RWPE1 (cell line): ENCODE measurements at places on chromosomes 5 and 9.

DNA sequence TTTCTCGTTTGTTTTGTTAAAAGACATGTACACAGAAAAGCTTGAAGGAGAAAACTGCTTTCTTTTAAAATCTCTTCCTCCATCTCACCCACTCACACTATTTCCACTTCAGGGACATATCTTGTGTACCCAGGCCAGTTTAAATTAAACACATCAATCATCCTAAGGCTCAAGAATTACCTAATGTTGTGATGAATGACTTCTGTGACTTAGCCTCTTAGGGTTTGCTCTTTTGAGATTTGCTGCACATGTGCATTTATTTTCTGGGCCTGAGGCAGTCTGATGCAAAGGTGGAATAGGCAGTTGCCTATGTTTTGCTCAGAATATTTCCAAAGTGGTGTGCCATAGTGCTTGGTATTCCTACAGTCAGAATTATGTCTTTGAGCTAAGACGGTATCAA, 439.9 kb upstream of the CHD1 start:
- no peak for DNase-seq

DNA sequence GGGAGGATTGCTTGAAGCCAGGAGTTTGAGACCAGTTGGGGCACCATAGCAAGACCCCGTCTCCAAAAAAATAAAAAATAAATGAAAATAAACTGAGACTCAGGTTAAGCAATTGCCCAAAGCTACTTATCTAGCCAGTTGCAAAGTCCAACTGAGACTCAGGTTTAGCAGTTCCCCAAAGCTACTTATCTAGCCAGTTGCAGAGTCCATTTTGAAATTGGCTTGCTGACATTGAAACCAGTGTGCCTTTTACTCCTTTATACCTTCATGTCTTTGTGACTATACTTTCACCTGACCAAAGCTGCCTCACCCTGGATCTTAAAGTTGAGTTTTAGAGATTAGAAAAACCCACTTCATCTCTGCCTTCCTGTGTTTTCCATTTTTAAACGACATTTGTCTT, 66.5 kb downstream of the GALNT10 start:
- no peak for DNase-seq

DNA sequence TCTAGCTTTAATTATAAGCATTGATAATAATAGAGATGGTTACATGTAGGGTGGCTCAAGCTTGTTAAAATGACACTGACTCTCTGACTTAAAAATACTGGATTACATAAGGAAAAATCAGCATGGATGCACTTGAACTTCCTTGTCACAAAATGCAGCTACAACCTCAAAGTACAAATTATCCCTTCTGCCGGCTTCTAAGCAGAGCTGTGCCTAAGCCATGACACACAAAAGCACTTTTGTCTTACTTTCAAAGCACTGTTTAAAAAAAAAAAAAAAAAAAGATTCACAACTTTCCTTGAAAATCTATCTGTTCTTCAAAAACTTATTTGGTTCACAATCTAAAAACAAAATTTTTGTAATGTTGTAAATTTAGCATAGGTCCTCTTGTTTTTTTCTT, 36.4 kb upstream of the ZFAND5 start:
- no peak for DNase-seq

GRCh38 chr5:111584651-111585050, 72.3 kb upstream of the STARD4 start:
- DNase-seq: peak; percentile 61

DNA sequence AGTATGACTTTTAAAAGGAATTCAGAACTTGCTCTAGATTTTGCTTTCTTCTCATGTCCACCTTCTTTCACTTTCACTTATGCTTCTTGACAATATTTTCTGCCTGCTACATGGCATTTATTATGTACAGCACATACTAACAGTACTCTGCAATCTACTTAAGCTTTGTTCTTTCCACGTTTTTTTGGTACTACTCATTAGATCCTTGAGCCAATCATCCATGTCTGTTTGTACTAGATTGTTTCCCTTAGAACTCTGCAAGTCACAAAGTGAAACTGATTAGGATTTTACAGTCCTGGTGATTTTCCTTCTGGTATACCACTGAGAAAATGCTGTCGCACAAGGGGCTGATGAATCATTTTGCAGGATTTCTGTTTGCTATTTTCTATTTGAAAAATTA, 78.3 kb downstream of the PARP8 start:
- no peak for DNase-seq

DNA sequence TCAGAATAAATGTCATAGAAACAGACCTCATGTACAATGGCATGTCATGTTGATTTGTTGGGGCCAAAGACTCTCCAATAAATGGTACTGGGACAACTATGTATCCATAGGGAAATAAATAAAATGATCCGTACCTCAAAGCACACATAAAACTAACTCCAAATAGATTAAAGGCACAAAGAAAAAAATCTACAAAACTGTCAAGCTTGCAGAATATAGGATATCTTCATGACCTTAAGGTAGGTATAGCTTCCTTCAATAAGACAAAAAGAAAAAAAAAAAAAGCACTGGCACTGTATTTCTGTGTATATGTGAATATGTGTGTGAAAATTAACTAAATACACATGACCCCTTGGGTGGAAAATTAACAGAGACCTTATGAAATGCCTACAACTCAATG, 101.9 kb downstream of the DIRAS2 start:
- no peak for DNase-seq
